ENCODE measurements at places on chromosomes 2 and 18.

- DNase-seq = no peak
Observed at GRCh38 chr2:44112096-44112495, 56.6 kb upstream of the PPM1B start.

- DNase-seq = no peak
Observed at GRCh38 chr2:127953849-127954248, 68.1 kb upstream of the AMMECR1L start.

- DNase-seq = no peak
Observed at GRCh38 chr18:69365658-69366057, 35.0 kb upstream of the DOK6 start.

GRCh38 chr2:119641562-119642258 is 37.3 kb upstream of the TMEM177 start:
- peak; percentile 74 for DNase-seq

GRCh38 chr2:225340923-225341322 is 58.6 kb upstream of the NYAP2 start:
- no peak for DNase-seq

- DNase-seq = no peak
Observed at GRCh38 chr2:9258953-9259399, 52.4 kb downstream of the ASAP2 start.

GRCh38 chr2:234249034-234249735 is 198.7 kb downstream of the SPP2 start:
- no peak for DNase-seq

DNA sequence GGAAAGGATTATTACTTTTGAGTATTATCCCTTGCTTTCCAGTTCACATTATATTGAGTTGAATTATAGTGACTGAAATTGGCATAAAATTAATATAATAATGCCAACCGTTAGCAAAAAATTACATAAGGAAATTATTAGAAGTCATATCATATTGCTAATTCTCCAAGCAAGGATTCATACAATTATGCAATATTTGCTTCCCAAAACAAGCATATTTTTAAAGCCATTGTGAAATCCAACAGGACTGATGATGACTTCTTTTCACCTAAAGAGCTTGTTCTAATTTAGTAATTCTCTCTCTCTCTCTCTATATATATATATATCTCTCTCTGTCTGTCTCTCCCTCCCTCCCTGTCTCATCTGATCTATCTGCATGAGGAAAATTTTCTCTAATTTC is 283.5 kb downstream of the DSEL start:
- no peak for DNase-seq

DNA sequence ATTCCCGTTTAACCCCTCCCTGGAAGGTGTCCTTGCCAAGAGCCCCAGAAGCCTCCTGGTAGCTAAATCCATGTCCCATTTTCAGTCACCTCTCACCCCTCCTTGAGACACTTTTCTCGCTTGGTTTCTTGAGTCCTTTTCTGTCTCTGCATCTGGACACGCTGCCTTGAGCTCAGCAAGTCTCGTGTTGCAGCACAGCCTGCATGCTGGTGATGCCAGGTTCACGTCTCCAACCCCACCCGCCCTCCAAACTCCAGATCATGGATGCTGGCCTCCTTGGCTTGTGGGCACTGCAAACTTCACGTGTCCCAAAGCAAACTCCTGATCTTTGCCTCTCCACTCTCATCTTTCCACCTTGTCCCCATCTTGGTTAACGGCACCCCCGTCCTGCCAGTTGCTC is 39.3 kb downstream of the CENPO start:
- DNase-seq = no peak

DNA sequence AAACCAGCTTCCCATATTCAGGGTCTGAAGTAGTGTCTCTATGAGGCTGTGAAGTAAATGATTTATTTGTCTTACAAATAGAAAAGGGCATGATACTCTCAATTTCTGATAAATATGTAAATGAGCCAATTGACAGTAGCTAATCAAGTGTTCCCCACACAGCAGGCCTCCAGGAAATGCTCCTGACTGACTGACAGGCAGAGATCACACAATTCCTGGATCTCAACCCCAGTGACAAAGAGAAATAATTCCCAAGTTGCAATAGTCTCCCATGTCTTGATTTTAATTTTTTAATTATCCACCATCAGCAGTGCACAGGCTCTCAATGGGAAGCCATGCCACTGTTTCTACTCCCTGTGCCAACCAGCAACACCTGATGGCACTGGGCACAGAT is 390.4 kb downstream of the SOX11 start:
- DNase-seq = no peak

DNA sequence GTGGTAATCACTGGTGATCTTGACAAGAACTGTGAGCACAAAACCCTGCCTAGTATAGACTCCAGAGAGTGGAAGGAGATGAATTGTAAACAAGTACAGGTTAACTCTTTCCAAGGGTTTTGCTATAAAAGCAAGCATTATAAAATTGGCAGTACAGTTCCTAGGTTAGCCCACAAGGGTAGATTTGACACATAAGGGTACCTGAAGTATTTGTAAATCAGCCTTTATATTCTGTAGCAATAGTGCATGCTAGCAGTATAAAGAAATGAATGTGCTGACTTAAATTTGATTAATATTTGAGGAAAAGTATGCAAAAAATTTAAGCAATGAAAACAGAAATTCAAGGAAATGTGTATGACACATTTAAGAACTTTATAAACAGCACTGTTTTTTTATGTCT is 42.4 kb downstream of the SP3 start:
- no peak for DNase-seq

DNA sequence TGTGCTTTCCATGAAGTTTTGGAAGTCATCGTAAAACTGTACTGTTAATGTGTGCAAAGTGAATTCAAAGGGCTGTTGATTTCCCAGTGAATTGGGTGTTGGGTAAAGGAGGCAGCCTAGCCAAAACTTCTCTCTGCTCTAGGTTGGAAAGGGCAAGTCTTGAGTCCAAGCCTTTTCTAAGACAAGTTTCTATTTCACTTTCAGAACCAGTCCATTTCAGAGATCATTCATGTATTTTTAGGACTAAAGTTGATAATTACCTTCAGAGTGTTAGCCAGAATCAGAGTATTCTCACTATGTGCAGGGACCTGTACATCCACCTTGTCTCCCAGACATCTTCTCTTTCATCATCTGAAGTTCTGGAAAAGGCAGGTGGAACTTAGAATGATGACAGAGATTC is 636.1 kb upstream of the KLHL29 start:
- DNase-seq = no peak

DNA sequence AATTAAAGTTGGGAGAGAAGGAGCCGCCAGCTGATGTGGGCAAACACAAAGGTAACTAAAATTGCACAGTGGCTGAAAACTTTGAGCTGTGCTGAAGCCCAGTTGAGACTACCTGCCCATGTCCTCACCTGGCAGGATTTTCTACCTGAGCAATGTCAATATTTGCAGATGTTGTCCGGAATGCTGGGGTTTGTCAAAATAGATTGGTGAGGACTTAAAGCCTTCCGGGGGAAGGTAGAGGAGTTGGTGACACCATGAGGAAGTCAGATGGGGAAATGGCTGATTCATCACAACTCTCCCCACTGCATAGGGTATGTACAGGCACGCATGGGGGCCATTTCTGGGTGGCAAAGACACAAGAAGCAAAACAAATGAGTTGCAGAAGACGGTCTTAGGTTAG is 114.9 kb downstream of the ALK start:
- no peak for DNase-seq

DNA sequence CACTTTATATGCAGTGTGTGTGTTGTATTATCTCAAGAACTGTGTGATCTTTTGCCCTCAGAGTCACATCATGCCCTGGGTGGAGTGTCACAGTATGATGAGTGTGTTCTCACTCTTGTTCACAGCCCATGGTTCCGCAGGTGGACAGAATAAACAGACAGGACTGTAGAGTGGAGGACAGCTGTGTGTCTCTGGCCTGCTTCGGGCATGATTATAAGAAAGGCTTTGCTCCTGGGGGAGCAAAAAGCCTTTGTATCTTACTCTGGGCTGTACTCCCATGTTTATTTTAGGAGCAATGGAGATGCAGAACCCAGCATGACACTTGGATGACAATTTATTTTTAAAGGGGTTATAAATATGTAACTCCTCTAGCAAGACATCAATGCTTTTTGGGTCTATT is 371.7 kb upstream of the MEX3C start:
- DNase-seq = no peak

DNA sequence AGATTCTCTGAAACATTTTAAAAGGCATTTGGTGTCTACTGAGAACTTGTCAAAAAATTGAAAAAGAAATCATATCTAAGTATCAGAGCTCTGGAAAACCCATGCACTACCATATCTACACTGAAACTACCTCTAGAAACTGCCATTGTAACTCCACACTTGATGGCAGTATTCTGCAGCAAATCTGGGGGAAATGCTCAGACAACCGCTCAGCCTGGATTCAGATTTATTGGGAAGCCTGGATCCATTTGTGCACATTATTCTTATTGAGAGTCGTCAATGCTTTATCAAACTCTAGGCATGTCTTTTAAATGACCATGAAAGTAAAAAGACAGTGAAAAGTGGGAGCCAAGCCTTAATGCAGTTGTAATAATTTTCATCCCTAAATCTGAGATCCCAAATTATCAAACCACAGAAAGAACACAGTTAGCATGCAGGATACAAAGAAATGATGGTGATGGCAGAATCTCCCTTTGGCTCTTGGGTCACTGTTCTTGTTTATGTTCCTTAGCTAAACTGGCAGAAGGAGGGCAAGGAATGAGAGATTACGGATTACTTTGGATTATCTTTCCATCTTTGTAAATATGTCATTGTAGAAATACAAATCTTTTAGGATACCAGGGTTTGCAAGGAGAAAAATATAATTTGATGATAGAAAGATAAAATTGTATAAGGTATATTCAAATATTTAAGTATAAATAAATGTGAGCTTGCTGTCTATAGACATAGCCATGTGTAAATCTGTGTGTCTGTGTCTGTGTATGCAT is 512.1 kb upstream of the SYT4 start:
- DNase-seq = peak; percentile 11
